ENCODE measurements at places on chromosomes 4 and X.

- no peak for DNase-seq
These were observed 11.3 kb upstream of the SLC9A7 start for GRCh38 chrX:46770000-46770816.

GRCh38 chrX:103805860-103806259 is 26.2 kb downstream of the RAB9B start:
- DNase-seq: no peak

- no peak for DNase-seq
These were observed 45.0 kb upstream of the MXD4 start for GRCh38 chr4:2306773-2307410.

GRCh38 chrX:107506596-107507031 is 57.2 kb downstream of the FRMPD3 start:
- no peak for DNase-seq

All from kidney glomerular epithelial cell (primary cell).